ENCODE measurements at places on chromosomes 5 and 9.

DNA sequence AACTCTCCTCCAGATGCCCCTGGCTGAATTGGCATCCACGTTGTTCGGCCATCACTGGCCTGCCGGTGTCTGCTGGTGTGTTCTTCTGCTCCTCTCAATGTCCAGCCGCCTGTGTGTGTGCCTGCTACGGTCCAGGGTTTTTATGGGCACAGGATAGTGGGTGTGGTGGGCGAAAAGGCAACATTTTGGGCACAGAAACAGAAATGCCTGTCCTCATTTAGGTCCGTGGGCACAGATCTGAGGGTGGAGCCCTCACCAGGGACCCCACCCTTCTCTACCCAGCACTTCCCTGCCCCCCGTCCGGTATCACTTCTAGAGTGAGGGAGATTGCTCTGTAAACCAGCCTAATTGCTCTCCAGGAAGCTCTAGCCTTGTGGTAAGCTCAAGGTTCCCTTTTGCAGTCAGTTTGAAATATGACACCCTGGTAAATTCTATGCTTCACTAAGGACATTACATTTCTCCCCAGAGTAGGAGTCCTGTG, 410.1 kb downstream of the MAT2B start:
- peak; percentile 19 for DNase-seq

- DNase-seq = no peak
These were observed 35.8 kb downstream of the PTCH1 start for GRCh38 chr9:95481000-95481399.

DNA sequence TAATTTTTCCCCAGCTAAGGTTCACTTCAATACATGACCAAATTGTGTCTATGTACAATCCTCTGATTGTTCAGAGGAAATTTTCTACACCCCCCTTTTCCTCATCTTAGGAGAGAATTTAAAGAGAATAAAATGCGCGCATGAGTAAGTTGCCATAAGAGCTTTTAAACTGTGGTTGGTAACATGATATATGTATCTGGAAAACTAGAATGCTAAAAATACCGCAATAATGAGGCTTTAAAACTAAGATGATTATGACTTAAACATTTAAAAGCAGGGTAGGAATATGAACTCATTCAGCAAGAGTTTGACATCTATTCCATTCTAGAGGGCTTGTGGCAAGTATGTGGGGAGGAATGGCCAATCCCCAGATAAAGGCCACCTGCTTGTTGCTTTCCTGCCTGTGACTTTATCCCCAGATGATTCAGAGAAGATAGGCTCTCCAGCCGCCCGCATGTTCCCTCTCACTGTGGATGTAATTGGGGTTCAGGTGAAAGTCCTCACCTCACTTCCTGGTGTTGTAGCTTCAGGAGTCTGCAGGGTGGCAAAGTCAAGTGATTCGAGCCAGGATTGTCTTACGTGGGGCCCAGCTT, 26.5 kb upstream of the BASP1 start:
- no peak for DNase-seq

DNA sequence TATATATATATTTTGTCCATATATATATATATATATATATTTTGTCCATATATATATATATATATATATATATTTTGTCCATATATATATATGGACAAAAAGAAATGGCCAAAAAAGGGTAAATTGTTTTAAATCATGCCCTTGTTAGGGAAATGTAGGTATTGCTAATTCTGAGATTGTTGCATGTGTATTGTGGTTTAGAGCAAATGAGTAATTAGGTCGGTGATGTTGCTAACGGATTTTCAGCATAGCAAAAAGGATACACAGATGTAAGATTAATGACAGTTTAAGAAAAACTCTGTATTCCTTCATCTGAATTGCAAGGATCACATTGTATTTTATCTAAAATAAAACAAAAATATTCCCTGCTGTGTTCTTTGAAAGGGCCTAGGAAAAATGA, 40.2 kb downstream of the OSTF1 start:
- no peak for DNase-seq

DNA sequence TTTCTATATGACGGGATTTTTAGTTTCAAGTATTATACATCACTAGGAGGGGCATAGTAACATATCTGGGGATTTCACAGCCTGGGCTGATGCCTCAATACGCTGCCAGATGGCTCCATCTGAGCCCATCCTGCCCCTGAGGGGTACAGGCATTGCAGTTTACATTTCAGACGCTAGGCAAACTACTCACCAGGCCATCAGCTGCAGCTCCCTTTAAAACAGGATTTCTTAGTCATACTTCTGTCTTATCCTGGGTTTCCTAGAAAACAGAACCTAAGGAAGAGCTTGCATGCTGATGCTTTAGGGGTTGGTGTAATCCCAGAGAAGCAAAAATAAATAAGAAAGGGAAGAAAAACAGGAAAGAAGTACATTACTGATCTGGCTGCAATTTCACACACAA, 372.8 kb upstream of the PIK3R1 start:
- peak; percentile 24 for DNase-seq

- DNase-seq = no peak
These were observed 36.7 kb upstream of the IZUMO3 start for GRCh38 chr9:24582146-24583126.

DNA sequence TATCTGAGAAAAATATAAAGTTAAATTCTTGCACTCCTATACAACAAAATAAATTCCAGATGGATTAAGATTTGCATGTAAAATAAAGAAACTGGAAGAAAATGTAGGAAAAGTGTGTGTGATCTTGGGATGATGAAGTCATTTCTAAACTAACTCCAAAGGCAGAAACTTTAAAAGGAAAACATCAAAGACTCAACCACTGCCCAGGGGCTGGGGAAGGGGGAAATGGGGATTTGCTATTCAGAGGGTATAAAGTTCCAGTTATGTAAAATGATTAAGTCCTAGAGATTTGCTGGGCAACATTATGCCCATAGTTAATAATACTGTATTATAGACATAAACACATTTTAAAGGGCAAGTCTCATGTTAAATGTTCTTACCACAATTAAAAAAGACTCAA, 254.5 kb downstream of the DEPDC1B start:
- no peak for DNase-seq

- DNase-seq = no peak
These were observed 28.4 kb upstream of the GPR150 start for GRCh38 chr5:95591490-95591901.

GRCh38 chr5:41270423-41271251, 57.3 kb upstream of the C6 start:
- DNase-seq = peak; percentile 31

DNA sequence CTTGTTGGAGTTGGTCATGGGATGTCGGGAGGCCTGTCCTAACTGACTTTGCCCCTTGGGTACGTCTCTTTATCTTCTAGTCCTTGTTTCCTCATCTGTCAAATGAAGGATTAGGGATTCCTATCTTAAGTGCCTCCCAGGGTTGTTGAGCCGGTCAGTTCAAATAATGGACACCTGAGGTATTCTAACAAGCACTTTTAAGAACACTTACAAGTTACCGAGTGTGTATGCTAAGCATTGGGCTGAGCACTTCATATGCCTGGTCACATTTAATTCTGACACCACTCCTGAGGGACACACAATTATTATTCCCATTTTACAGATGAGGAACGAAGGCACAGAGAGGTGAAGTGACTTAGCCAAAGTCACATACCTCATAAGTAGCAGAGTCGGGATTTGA, 37.1 kb downstream of the CAMK2A start:
- no peak for DNase-seq

GRCh38 chr5:126186210-126186609, 237.0 kb upstream of the GRAMD2B start:
- no peak for DNase-seq

- no peak for DNase-seq
These were observed 89.0 kb downstream of the DCP2 start for GRCh38 chr5:113065626-113066025.

GRCh38 chr5:103263054-103263453, 4.5 kb downstream of the MACIR start:
- DNase-seq = no peak

DNA sequence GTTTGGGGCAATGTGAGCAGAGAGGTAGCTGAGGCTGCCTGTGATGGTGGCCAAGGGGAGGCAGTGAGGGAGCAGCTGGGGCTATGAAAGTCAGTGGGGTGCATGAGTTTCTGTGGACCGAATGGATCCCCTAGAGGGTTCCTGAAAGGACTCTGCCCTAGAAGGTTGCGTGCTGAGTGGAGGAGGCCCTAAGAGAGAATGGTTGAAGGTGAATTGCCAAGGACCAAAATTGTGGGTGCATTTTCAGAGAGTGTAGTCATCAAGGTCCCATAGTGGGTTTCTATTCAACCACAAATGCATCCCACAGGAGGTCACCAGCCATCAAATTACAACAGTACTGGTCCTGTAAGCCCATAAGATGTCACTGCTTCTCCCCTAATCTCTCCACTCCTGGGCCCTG, 298.3 kb downstream of the CDK5RAP2 start:
- no peak for DNase-seq

DNA sequence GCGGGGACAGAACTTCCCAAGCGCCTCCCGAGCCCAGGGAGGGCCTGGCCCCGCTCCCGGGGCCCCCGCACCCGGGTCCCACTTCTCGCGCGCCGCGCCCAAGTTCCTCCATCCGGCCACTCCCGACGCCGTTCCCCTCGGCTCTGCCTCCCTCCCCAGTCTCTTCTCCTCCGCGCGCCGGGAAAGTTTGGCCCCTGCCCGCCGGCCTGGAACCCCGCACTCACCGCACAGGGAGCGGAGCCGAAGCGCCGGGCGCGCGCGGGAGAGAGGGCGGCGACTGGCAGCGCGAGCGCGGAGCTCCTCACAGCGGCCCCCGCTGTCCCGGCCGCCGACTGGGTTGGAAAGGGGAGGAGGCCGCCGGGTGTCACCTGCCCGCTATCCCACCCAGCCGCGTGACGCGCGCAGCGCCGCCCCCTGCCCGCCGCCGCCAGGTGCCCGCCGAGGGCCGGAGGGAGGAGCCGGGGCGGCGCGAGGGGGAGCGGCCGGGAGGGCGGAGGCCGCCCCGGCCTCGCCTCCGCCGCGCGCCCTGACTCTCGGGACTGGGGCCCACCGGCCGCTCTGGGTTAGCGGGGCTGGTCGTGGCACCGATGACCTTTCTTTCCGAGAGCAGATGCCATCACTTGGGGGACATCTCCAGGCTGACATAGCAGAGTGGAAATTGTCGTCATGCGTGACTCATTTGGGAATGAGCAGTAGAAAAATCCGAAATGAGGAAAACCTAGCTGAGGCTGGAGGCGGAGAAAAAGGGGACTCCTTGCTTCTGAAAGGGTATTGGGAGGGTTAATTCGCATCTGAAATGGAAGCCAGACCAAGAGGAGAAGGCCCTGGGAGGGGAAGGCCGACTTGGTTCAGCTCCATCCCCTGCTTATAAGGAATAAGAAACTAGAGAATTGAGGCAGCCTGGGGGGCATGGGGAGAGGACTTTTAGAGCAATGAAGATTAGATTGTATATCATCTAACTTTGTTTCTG, at the start of gene ELOVL7:
Gene ELOVL7 (minus strand): TSS at position 334 of the 970 bp plus-strand sequence. CDS start 56,872 bp downstream, outside the sequence.
- peak; percentile 94 for DNase-seq

- DNase-seq = no peak
These were observed 42.3 kb upstream of the CLPTM1L start for GRCh38 chr5:1387059-1387755.

Data from iPS-NIHi11 (cell line).